ENCODE measurements at places on chromosomes 5 and 9.
A peak's percentile ranks its signal among the peaks of the same experiment; 100 is the strongest.

DNA sequence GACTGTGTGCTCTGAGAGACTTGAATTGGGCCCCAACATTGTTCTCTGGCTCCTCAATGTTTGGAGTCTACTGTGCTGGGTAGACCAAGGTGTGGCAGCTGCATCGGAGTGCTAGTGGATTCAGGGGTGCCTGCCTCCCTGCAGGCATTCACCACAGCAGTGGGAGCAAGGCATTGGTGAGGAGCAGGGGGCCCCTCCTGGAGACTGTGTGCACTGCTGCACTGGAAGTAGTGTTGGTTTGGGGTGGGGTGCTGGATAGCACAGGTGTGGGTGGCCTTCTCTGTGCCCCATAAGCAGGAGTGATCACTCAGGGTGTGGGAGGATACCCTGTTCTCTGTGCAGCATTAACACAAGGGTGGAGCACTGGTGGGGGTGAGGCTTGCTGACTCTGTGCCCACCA, 39.2 kb downstream of the INSL6 start:
- no peak for DNase-seq

DNA sequence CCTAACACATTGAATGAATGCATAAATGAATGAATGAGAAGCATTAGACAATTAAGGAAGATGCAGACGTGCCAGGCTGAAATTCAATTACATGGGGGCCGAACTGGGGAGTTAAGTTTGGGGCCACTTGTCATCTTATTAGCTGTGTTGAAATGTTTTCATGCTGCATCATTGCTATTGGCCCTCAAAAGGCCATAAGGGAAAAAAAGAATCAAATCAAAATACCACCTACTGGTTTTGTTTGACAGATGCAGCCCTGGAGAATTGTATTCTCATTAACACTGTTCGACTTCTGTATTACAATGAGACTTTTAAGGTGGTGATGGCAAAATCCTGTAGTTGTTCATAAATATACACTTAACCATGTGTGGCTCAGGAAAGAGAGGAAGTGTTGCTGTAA, 38.4 kb downstream of the UBE2QL1 start:
- DNase-seq: no peak

- DNase-seq: no peak
These were observed 92.8 kb downstream of the GABRG2 start for GRCh38 chr5:162160401-162160800.

GRCh38 chr5:65271906-65272305, 209.8 kb downstream of the ADAMTS6 start:
- DNase-seq: no peak

- no peak for DNase-seq
These were observed 85.6 kb downstream of the CDH18 start for GRCh38 chr5:19902316-19902934.

DNA sequence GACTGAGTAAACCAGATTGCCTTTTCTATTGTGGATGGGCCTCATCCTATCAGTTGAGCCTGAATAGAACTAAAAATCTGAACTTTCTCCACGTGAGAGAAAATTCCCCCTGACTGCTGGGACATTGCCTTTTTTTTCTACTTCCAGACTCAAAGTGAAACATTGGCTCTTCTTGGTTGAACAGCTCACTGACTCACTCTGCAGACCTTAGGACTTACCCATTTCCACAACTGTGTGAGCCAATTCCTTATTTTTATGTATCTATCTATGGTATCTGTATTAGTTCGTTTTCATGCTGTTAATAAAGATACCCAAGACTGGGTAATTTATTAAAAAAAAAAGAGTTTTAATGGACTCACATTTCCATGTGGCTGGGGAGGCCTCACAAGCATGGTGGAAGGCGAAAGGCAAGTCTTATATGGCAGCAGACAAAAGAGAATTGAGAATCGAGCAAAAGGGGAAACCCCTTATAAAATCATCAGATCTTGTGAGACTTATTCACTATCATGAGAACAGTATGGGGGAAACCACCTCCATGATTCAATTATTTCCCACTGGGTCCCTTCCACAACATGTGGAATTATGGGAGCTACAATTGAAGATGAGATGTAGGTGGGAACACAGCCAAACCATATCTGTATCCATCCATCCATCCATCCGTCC, 306.7 kb upstream of the SLC24A2 start:
- DNase-seq: no peak

DNA sequence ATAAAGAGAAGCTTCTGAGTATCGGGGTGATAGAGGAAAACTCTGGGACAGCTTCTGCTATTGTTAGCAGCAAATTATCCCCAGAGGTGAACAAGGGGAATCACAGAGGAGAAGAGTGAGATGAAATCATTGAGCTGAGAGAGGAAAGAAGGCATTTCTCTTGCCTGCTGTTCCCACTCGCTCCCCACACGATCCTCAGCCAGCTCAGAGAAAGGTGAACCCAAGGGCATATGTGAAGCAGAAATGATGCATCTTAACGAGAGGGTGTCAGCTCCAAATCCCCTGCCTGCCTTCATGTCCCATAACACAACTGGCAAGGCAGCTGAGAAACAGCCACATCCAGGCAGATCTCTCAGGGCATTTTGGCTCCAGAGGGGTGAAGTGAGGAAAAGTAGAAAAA, 111.6 kb downstream of the BRINP1 start:
- no peak for DNase-seq

DNA sequence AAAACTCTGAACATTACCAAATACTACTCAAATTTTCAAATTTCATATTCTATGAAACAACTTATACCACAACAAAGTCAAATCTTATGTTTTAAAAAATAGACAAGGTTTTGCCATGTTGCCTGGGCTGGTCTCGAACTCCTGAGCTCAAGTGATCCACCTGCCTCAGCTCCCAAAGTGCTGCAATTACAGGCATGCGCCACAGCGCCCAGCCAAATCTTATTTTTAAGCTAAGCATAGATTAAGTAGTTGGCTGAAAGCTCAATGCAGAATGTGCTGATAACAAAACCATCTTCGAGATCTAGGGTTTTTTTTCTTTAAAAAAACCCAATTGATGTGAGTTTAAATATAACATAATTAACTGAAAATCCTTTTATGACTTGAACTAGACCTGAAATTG, 6.4 kb downstream of the LMBRD2 start:
- no peak for DNase-seq

DNA sequence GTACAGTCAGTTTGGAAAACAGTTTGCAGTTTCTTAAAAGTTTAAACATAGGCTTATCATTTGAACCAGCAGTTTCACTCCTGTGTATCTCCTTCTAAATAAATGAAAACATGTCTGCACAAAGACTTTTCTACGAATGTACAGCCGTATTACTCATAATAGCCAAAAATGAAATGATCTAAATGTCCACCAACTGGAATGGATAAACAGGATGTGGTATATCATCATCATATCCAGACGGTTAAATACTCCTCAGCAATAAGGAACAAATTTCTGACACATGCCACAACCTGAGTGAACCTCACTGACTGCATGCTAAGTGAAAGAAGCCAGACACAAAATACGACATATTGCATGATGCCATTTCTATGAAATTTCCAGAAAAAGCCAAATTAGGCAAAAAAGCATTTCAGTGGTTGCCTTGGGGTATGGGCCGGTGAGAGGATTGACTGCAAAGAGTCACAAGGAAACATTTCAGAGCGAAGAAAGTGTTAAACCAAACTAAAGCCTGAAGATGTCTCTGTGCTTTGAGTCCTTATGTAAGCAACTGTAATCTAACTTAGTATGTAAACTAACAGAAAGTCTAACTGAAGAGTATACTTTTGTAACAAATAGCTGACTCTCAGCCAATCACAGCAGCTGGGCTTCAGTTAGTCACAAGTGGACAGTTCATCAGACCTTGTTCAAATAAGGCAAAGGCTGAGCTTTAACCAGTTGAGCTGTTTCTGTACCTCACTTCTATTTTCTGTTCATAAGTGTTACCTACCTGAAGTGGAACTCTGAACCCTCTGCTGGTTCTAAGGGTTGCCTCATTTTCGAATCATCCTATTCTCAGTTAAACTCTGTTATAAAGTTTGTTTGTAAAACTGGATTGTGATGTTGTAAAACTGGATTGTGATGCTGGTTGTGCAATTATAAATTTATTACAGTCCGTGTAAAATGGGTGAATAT, 65.2 kb downstream of the TRIO start:
- DNase-seq: no peak

GRCh38 chr9:5958273-5958672, 57.2 kb downstream of the RANBP6 start:
- DNase-seq: no peak

DNA sequence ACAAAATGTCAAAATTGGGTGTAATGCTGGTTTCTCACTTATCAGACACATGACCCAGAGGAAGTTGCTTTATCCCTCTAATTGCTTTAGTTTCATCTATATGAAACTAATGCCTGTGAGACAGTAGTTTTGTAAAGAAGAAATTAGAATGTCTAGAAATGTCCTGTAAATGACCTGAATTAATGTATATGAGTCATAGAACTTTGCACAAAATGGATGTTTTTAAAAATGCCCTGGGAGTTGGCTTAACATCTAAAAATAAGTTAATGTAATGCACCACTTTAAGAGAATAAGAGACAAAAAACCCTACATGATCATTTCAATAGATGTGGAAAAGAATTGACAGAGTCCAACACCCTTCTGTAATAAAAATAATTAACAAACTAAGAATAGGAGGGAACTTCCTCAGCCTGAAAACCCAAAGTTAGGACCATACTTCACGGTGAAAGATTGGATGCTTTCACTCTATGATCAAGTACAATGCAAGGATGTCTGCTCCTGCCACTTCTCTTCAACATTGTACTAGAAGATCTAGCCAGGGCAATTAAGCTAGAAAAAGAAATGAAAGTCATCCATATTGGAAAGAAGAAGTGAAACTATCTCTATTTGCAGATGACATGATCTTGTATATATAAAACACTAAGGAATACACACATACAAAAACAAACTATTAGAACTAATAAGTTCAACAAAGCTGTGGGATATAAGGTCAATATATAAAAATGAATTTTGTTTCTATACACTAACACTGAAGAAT, 117.9 kb downstream of the MELK start:
- no peak for DNase-seq

GRCh38 chr9:35826071-35826701, 2.3 kb downstream of the FAM221B start:
- DNase-seq: peak; percentile 31

- no peak for DNase-seq
These were observed 154.1 kb downstream of the NTRK2 start for GRCh38 chr9:84823421-84824271.

DNA sequence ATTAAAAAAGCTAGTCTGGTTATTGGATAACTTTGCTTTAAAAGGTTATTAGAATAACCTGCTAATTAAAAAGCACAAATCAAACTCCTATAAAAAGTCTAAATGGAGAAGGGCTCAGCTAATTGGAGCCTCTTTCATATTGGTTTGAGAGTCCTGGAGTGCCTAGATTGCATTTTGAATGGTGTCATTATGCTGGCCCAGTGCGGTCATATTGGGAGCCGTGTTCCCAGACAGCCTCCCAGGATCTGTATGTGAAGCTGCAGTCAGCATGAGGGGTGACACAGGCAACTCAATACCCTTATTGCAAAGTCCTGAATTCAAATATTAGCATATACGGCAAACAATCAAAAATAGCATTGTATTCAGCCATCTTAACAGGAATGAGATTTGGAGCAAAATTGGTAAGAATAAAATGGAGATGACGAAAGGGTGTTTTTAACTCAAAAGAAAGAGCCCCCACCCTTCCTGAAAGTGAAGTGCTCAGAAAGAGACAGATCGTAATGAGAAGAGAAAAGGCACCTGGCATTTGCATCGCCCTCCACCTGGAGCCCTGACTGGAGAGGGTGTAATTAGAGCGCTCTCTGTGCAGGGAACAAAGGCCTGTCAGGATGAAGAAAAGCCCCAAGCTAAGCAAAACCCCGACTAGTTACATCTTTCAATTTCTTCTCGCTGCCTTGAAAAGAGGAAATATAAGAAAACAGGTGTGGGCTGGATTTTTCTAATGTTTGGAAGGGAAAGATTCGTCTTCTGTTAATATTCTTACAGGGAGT, 621.0 kb upstream of the ADAMTS16 start:
- DNase-seq: no peak

- DNase-seq: no peak
These were observed 54.1 kb downstream of the GNG10 start for GRCh38 chr9:111715471-111715870.

DNA sequence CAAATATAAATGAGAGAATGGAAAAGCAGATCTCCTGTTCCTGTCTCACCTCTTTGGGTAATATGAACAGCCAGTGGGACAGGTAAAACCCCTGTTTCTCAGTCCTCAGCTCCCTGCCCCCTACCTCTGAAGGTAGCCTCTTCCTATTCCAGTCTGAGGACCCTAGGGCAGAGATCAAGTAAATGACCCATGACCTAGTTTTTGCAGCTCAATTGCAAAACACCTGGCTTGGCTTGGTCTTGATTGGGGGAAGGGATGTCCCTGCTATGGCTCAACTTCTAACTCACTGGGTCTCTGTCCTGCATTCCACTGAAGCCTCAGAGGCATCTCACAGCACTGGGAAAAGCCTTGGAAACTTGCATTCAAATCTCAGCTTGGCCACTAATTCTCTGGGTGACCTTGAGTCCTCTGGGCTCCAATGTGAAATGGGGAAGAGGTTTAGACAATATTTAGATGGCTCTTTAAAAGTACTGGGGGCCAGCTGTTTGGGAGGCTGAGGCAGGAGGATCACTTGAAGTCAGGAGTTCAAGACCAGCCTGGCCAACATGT, 1.6 kb upstream of the GALT start:
- DNase-seq: no peak

- no peak for DNase-seq
These were observed 69.5 kb upstream of the ANXA1 start for GRCh38 chr9:73081979-73082657.

DNA sequence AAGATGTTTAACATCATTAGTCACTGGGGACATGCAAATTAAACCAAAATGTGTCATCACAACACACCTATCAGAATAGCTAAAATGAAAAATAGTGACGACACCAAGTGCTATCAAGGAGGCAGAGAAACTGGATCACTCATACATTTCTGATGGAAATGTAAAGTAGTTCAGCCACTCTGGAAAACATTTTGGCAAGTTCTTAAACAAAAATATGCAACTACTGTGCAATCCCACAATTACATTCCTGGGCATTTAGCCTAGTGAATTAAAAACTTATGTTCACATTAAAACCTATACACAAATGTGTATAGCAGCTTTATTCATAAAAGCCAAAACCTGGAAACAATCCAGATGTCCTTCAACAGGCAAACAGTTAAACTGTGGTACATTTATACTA, 53.1 kb downstream of the SVEP1 start:
- DNase-seq: no peak

GRCh38 chr5:127386557-127386956, 96.0 kb downstream of the MEGF10 start:
- DNase-seq: no peak

DNA sequence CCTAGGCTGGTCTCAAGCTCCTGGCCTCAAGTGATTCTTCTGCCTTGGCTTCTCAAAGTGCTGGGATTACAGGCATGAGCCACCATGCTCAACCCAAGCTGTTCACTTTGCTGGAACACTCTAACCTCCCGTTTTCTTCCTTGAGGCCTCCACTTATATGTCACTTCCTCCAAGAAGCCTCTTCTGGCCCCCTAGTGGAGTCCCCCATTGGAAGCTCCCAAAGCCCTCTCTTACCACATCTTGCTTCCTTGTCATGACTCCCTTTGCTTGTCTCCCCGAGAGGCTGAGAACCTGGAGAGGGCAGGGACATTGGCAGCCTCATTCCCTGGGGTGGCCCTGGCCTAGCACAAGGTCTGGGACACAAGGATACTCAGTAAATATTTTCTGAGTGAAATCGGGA, 80.8 kb downstream of the PDE6A start:
- DNase-seq: no peak

GRCh38 chr9:133335924-133336811, at the start of gene SURF6:
SURF6 (minus strand) TSS chr9:133336188; CDS start chr9:133336132, 56 bp downstream.
- DNase-seq: peak; percentile 91

- peak; percentile 68 for DNase-seq
These were observed 184.4 kb downstream of the HSD17B3 start for GRCh38 chr9:96117398-96118080.

Data from HL-60 (cell line).